ENCODE measurements at places on chromosomes 13 and 19.

- DNase-seq, result no peak
These were observed 20.9 kb downstream of the SIN3B start for GRCh38 chr19:16850133-16850532.

- no peak for DNase-seq
These were observed 1666.0 kb downstream of the EFNB2 start for GRCh38 chr13:104869501-104869900.

- DNase-seq, result no peak
These were observed 187.5 kb downstream of the MZT1 start for GRCh38 chr13:72539925-72540324.

DNA sequence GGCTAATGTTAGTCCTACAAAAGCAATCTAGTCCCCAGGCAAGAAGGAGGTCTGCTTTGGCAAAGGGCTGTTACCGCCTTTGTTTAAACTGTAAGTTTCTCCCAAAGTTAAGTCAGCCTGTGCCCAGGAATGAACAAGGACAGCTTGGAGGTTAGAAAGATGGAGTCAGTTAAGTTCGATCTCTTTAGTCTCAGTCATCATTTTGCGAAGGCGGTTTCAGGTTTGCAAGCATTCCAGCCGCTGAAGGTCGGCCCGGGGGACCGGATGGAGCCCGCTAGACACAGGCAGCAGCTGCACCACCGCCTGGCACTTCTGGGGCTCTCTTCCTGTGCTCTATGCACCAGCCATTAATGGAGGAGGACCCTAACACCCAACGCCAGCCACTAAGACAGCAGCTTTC is 91.3 kb downstream of the STK24 start:
- DNase-seq, result peak; percentile 28

DNA sequence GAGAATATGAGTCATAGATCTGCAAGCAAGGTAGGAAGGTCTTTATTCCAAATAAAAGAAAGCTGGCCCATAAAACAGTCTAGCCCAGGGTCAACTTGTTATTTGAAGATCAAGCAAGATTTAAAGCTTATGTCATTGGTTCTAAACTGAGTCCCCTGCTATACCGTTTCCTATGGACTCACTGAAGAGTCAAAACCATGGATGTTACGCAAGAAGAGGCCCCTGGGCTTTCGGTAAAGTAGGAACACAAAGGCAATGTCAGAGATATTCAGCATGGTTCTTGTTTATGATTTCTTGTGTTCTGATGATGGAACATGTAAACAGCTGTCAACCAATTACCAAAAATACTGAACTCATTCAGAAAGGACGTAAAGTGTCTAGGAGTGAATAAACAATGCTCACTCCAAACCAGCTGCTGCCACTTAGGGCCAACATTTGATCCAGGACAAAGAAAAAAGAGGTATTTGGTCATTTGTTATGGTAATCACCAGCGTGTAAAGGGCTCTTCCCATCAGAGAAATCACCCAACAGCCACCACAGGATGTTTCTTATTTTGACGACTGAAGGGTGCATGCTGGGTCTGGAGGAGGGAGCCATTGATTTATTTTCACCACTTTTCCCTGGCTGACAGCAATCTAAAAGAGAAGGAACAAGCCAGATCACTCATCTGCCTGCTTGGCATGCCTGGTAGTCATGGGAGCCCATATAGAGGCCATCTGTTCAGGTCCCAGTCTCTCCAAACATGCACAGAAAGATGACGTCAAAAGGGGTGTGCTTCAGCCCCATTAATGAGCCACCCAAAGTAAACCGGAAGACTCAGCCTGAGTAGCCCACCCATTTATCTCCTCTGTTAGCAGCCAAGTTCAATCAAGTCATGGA is 68.3 kb downstream of the FGF14 start:
- DNase-seq, result no peak

DNA sequence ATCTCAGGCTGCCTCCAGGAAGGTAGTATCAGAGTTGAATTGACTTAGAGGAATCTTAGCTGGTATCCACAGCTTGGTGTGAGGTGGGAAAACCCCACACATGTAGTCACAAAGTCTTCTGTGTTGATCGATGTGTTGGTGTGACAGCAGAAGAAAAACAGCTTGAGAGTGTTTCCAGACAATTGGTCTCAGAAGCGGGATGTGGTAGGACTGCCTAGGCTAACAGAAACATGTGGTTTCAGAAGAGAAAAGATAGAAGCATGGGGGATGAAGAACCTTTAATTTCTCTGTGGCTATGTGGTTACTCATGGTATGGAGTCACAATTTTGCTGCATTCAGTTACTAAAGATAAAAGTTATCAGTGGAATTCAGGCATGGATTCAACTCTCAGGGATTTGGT is 134.7 kb upstream of the SLITRK5 start:
- DNase-seq, result no peak

- DNase-seq, result no peak
These were observed 1160.6 kb downstream of the PCDH9 start for GRCh38 chr13:66069570-66069969.

DNA sequence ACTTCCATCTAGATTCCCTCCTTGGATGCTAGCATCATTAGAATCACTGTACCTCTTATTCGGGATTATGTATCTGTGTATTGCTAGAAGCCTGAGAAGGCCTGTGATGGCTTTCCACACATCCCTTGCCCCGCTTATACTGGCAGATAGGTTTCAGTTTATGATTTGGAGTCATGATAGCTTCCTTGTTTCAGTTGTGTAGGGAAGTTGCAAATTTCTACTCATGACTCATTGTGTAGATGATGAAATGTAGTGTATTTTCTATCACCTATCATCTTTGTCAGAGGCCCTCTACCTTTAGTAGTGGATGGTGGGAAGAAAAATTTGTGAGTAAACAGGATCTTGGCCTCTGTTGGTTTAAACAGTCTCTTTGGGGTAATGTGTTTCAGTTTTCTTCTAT is 165.2 kb downstream of the GGACT start:
- DNase-seq, result no peak

- no peak for DNase-seq
These were observed 38.0 kb upstream of the ALOX5AP start for GRCh38 chr13:30697177-30697953.

DNA sequence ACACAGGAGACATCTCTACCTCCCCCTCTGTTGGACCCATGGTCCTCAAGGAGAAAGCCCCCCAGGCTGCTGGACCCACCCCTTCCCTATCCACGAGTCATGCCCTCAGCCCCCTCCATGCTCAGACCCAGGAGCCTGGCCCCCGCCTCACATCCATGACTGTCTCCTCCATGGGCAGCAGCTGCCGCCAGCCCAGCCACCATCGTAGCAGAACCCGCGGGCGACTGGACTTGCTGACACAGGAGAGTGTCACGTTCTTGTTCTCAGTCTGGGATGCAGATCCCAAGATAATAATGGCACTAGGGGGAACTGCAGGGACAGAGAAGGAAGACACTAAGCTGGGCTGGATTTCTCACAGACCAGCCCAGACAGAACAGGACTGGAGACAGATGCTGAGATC is 3.8 kb downstream of the NPHS1 start:
- no peak for DNase-seq

GRCh38 chr13:32135056-32135390 is 103.4 kb downstream of the FRY start:
- DNase-seq, result no peak

- DNase-seq, result no peak
These were observed 539.7 kb downstream of the RFC3 start for GRCh38 chr13:34357435-34358232.

- no peak for DNase-seq
These were observed 16.2 kb upstream of the NFIC start for GRCh38 chr19:3350014-3350663.

DNA sequence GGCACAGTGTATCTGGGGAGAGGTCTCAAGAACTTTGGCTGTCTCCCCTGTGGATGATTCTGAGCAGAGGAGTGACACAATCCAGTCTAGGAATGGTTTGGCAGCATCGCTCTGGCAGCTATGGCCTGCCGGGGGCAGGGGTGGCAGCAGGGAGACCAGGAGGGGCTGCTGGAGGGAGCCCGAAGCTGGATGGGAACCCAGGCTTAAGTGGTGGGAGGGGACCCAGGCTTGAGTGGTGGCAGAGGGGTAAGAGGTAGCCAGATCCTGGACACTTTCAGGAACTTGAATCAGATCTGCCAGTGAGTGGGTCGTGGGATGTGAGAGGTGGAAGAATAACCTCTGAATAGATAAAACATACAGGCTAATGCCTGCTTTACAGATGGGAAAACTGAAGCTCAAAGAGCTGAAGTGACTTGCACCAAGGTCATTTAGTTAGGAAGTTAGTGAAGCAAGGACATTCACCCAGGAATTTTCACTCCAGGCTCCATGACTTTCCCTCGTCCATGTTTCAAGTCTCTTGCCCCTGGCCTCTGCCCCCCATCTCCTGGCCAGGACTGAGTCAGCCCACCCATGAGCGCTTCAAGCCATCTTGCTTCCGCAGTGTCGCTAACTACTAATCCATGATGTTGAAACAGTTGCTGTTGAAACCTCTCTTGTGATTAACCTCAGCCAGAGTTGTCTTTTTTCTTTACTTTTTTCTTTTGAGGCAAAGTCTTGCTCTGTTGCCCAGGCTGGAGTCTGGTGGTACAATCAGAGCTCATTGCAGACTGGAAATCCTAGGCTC is 29.9 kb upstream of the C1QTNF9 start:
- DNase-seq, result no peak

- DNase-seq, result no peak
These were observed 52.5 kb downstream of the SLITRK1 start for GRCh38 chr13:83829810-83830209.

DNA sequence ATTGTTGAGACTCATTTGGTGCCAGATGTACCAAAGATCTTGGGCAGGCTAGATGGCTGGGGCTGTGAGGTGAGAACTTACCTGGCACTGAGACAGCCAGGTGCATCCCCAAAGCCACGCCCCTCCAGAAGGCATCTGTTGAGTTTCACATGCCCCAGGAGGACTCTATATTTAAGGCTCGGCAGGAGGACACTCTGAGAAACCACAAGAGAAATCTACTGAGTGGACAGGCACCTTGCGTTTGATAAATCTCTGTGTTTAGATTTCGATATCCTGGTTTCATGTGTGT is 197.9 kb upstream of the ZNF536 start:
- no peak for DNase-seq

- DNase-seq, result no peak
These were observed 340.0 kb upstream of the SLITRK5 start for GRCh38 chr13:87331178-87331577.

GRCh38 chr13:41693434-41693833 is 236.1 kb downstream of the RGCC start:
- DNase-seq, result no peak

DNA sequence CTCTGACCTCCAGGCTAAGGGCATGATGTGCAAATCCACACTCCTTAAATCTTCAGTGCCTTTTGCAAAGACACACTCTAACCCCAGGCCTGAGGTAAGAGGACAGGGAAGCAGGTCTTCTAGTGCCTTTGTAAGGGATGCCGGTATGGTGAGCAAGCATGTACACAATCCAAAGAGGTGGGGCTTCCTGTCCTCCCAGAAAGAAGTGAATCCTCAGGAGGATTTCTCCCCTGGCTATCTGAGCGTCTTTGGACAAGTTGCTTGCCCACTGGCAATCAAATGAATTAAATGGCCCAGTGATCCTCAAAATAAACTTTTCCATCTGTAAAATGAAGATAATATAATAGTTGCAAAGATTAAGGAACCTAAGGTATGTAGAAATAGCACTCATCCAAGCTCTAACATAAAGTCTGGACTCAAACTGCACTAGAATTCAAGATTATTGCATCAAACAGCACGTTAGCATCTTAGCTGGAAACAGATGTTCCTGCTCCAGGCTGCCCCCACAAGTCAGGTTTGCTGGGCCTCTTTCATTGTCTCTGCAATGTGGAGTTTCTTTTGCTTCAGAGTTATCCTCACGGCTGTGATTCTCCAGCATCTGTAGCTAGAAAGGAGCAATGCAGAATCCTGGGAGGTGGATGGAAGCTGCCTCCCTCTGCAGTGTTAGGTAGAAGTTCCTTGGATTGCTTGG is 249.6 kb downstream of the TSHZ3 start:
- DNase-seq, result no peak

- no peak for DNase-seq
These were observed 32.0 kb downstream of the DNAJC3 start for GRCh38 chr13:95708811-95709500.

DNA sequence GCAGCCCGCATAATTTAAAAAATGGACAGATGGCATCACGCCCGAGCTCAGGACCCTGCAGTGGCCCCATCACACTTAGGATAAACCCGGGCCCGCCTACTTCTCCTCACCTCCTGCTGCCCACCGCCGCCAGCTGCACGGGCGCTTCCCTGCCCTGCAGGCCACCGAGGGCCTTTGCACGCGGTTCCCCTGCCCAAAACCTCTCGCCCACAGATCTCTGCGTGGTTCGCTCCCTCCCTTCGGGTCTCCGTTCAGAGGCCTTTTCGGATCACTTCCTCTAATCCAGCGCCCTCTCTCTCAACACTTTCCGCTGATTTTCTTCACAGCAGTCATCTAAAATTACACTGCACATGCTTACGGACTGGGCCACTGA is 1.8 kb downstream of the SHISA7 start:
- DNase-seq, result no peak

GRCh38 chr19:48095612-48096175 is 14.9 kb downstream of the PLA2G4C start:
- no peak for DNase-seq

DNA sequence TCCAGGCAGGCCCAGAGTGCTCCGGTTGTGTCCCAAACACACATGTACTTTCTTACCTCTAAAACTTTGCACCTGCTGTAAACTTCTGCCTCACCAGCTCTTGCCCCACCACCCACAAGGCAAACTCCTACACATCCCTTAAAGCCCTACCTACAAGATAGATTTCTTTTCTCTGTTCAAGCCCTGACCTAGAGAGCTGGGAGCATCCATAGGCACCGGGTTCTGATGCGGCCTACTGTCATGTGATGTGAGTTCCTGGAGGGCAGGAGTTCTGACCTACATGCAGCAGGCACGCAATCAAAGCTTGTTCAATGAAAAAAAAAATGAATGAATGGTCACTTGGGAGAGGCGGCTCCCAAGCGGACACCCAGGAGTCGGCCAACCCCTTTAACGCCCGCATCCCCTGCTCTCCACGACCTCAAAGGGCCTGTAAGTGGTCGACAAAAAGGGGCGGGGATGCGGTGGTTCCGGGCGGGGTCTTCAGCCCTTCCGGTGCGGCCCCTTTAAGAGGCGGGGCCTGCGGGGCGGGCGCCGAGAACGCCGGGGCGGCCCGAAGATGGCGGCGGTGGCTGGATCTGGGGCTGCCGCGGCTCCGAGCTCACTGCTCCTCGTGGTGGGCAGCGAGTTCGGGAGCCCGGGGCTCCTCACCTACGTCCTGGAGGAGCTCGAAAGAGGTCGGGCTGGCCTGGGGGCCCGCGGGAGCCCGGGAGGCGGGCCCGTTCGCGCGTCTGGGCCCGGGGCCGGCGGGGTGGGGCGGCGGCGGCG is at the start of gene MAP1S:
Gene MAP1S (plus strand): TSS at position 534 of the 765 bp plus-strand sequence. CDS start 23 bp downstream, at position 557.
- peak; percentile 81 for DNase-seq

- no peak for DNase-seq
These were observed 88.1 kb downstream of the FLT1 start for GRCh38 chr13:28406733-28407266.

GRCh38 chr13:111518161-111518792 is 197.8 kb downstream of the TEX29 start:
- DNase-seq, result peak; percentile 34

DNA sequence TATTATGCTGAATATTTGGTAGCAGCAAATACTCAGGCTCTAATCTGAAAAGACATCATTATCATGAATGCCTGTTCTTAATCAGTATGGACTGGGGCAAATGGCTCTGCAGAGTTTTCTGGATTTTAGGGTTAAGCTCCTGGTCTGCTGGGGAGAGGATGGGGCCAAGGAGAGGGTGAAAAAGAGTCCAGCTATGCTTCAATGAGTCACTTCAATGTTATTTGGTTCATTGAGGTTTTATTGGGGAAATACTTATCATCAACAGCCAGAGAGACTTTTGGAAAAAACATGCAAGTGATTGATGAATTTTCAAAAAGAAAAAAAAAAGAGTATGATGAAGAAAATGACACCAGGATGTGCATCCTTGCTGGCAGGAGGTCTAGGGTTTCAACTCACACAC is 278.3 kb downstream of the UQCRFS1 start:
- no peak for DNase-seq
